Memory B cell (primary cell): ENCODE measurements at places on chromosomes 5 and 9.

- no peak for DNase-seq
Measured at GRCh38 chr9:14881006-14881405, 29.2 kb downstream of the FREM1 start.

GRCh38 chr5:173711466-173711865, 95.0 kb upstream of the BOD1 start:
- DNase-seq = no peak

DNA sequence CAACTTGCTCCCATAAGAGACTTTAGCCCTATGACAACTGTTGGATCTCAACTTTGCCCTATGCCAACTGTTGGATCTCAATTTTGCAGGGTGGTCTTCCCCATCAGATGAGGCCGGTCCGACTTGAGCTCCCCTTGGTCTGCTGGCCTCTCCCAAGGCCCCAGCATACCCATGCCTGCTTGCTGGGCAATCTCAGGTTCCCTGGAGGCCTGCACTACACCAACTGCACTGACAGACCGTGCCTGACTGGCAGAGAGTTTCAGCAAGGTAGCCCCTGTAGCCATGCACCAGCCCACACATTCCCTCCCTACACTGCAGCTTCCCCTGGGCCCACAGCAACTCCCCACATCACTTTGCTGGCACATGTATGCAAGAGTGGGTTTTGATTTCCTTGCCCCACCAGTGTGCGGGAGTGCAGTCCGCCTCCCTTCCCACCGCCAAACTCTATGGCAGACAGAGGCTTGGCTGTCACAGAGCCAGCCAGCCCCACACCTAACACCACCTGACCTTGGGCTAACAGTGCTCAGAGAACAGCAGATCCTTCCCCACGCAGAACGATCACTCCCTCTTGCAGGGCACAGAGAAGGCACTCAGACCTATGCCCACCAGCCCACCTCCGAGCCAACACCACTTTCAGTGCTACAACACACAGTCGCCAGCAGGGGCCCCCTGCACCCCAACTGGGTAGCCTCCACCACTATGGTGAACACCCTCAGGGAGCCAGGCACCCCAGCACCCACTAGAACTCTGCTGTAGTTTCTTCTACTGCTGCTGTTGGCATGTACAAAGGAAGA, 279.9 kb upstream of the COX7C start:
- DNase-seq = no peak

DNA sequence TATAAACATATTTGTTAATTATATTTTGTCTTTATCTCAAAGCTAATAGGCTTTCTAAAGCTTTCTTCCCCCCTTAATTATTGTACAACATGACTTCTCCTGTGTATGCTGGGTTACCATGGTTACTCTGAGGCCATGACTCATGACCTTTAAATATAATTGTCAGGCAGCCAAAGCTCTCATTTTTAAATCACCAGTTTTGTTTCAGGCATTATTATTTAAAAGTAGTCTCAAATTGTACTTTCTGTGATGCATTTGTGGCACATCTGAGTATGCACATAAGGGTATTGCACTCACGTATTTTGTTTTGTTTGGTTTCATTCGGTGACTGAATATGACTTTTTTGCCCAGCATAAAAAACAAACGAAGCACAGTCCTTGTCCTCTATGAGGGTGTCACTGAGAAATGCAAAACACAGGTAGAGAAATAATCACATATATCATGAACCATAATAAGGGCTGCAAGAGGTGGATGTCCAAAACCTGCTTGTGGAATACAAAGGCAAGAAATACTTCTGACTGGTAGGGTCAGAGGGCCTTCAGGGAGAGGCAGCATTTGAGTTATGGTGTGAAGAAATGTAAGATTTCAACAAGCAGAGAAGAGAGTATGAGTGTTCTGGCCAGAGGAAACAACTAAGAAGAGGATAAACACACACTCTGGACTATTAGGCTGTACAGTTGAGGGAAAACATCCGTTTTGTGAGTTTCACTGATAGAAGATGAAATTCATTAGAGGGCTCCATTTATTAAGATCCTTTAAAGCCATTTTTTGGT, 2.1 kb downstream of the CCDC192 start:
- DNase-seq = no peak

DNA sequence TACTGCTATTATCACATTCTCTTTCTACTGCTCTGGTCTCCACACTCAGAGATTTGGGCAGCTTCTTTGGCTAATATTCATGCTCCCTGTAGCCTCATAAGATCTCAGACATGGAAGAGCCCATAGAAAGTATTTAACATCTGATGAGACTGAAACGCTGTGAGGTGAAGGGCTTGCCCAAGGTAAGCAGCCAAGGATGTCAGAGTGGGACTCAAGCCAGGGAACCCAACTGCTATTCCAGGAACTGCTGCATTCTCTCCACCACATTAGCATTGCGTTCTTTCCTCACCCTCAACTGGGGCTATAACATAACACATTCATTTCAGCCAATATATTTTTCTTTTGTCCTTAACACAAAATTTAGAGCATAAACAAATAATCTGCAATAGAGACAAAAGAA, 3.8 kb downstream of the ADRB2 start:
- DNase-seq = no peak

GRCh38 chr5:1917830-1918487, 35.2 kb upstream of the IRX4 start:
- no peak for DNase-seq

DNA sequence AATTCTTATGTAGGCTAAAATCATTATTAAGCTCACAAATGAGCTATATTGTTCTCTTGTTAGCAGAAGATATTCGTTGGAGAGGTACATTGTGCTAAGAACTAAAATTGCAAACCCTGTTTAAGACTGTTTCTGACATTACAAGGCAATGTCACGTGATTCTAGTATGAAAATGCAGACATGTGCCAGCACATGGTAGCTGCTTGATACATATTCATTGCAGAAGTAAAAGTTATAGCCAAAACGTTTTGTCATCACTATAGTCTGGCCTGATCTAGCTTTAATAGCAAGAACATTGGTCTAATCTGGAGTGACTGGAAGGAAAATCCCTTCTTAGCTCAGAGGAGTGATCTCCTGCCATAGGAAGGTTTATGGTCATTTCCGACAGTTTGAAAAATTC, 144.7 kb downstream of the CFAP90 start:
- no peak for DNase-seq

DNA sequence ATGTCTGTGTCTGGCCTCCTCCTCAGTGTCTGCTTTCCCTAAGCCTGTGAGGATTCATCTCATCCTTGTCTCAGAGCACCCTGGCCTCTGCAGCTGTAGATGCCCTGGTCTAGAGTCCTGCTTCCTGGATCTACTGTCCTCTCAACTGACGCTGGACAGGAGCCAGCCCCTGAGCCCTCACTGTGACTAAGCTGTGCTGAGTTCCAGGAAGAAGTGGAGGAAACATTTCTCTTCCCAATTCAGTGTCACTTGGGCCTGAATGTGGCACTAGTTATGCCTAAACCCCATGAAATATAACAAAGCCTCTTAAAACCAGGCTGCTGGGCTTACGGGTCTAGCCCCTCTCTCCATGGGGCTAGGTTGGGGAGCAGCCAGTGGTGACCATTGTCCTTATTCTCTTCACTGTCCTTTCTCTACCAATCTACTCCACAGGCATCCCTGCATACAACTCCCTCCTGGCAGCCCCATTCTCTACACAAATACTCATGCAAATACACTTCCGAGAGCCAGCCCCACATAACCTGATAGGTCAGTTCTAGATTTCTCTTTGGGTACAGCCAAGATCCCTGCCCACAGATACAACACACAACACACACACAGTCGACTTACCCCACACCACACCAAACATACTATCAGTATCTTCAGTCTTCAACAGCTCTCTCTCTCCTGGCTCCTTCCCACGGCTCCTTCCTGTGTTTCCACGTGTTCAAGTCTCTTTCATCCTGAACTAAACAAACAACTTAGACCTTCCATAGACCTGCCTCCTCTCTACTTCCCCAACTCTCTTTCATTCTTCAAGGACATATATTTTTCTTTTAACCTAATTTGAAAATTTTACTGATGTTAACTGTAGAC, 220.8 kb downstream of the SNX18 start:
- DNase-seq = no peak

GRCh38 chr9:70580606-70581195, 166.2 kb upstream of the KLF9 start:
- DNase-seq = no peak

GRCh38 chr9:113886466-113886865, 10.4 kb downstream of the ZNF618 start:
- no peak for DNase-seq

GRCh38 chr9:131436376-131436775, 42.5 kb downstream of the PRRC2B start:
- DNase-seq = no peak

DNA sequence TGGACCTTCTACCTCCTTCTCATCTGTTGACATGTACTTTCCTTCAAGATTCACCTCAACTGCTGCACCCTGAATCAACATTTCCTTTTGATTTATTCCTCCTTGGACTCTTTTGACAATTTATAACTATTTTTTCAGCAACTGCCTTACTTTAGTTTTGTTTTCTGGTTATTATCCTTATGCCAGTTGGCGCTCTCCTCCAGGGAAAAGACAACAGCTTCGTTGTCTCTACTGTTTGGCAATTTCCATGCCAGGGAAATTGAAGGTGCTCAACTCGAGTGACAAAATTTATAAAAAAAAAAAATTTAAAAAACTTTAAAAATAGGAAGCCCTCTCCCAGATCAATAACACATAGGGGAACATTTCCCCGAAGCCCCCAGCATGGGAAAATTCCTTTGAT, 549.2 kb upstream of the DMAC1 start:
- DNase-seq = no peak

DNA sequence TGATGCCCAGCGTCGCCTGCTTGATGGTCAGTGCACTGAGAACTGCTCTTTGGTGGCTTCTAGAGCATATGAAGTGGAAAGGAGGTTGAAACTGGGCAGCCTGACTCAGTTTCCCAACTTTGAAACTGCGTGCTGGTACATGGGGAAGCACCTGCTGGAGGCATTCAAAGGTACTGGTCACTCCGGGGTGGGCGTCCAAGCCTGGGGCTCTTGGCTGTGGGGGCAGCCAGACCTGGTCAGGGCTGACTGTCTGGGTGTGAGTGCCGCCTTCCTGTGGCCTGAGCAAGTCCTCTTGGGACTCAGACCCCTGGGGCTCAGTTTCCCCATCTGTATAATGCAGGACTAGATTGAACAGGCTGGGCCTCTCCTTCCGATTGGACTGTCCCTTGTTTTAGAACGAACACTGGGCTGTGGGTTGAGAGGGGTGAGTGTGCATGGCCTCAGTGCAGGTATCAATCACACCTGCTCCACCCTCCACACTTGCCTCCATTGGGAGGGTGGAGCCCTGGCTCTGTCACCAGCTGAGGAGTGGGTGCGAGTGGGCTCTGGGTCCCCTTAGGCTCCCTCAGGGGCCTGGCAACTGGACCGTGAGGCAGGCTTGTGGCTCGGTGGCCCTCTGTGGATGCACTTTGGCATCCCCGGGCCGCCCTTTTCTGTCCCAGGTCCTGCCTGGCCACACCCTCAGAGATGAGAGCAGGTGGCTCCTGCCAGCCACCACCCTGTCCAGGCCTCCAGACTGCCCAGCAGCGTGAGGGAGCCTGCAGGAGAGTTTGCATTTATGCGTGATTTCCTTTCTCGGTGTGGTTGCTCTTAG, 80.2 kb downstream of the PHF2 start:
- no peak for DNase-seq

DNA sequence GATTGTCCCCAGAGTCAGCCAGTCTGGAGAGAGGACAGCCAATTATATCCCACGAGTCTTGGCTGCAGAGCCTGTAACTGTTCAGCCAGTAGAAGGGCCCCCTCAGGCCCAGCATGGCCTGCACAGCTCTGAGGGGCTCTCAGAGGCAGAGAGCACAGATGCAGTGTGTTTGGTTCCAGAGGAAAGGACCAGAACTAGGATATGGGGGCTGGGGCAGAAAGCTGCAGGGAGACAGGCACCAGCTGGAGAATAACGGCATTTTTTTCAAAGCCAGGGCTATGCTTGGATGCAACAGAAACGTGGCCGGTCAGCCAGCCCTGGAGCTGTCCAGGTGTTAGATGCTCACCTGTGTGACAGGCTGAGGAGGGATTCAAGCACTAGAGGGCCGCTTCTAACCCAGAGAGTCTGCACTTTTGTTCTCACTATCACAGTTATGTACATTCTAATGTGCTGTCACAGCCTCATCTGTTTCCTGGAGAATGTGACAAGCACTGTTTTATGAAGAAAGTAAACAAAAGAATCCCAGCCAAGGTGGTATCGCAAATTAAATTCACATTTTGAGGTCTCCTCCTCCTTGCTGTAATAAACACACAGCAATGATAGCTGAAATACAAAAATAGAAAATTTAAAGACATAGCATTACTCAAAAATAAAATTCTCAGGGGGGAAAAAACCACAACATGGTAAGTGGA, 96.5 kb downstream of the GABBR2 start:
- no peak for DNase-seq

GRCh38 chr9:30746589-30746988, 1637.9 kb upstream of the ACO1 start:
- no peak for DNase-seq

DNA sequence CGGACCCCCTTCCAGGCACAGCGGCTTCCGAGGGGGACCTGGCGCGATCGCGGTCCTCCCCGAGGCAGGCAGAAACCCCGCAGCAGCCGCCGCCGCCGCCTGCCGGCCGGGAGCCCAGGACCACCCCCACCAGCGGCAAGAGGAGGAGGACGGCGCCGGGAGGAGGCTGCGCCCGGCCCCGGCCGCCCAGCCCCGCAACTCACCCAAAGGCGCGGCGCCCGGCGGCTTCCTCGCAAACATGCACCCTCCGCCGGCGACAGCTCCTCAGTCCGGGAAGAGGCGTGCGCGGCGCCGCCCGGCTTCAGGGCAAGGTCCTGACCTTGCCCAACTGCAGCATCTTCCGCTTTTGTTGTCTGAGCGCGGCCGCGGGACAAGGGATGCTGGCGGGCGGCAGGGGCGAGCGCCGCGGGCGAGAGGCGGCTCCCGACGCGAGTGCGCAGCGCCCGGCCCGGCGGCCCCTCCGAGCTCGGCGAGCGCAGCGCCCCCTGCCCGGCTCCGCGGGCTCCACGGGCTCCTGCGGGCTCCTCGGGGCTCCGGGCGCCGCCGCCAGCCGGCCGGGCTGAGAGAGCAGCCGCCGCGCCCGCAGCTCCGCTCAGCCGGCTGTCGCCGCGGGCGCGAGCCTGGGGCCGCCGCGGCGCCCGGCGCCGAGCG, 507 bp downstream of the CTNND2 start:
- DNase-seq = no peak

GRCh38 chr5:73311291-73312110, 137.1 kb downstream of the FOXD1 start:
- no peak for DNase-seq
